DMS 273 treated with DMSO at 0.1 percent for 48 hours (cell line): ENCODE measurements at places on chromosomes 3 and 15.

DNA sequence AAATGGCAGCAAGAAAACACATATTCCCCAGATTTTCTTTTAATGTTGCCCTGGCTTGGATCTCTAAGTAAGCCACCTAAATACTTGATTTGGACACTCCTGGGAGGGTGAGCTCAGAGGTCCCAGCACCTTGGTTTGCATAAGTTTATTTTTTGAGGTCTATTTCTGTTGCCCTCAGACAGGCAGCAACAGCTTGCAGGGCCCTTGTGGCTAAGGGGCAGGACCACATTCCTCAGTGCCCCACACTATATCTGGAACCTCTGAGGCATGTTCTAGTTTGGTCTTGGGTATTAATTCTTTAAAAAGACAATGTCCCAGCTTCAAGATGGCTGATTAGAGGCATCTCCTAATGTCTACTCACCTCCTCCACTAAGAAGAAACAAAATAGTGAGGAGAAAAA, 57.5 kb downstream of the IGSF11 start:
- no peak for DNase-seq

GRCh38 chr3:139601191-139601961, 61.8 kb upstream of the RBP1 start:
- no peak for DNase-seq

DNA sequence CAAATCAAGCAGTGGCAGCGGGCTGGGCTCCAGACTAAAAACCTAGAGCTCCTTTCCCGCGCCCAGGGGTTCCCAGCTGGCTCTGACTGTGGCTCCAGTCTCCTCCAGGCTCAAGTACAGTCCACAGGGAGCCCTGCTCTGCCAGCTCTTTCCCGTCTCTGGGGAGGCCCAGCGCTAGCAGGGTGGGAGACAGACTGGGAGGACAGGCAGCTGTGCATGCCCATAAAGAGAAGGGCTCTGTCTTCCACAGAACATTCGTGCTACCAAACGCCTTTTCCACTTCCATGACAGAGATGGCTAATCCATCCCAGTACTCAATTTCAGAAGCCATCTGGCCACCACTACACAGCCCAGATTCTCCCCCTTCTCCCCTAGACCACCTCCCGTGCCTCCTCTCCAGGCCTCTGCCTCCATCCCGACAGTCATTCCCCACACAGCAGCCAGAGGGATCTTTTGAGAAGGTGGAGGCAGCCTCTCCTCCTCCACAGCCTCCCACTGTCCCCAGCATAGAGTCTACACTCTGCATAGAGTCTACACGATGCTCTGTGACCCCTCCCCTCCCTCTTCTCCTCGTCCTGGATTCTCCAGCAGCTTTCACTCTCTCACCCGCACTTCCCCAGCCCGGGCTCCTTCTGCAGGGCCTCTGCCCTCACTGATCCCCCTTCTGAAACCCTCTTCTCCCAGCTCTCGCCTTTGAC, 6.8 kb upstream of the DUSP7 start:
- peak; percentile 58 for DNase-seq

DNA sequence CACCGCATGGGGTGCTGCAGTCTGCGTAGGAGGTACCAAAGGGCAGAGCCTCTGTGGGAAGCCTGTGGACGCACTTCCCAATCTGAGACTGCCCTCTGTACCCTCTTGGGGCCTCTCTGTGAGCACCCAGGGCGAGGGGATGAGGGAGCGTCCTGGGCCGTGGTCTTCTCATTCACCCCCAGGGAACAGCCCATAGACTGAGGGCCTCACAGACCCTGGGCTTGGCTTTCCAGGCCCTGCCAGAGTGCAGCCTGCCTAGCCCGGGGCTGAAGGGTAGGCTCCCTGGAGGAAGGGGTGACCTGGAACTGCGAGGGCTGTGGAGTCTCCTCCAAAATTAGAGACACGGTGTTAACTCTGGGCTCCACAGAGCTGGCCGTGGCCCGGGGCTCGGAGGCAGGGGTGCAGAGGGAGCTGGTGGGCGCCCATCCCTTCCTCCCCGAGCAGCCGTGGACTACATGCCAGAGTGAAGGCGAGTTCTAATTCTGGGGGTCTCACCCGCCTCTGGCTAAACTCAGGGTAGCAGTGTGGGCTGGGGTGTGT, 468 bp upstream of the SPTBN5 start:
- DNase-seq = no peak

DNA sequence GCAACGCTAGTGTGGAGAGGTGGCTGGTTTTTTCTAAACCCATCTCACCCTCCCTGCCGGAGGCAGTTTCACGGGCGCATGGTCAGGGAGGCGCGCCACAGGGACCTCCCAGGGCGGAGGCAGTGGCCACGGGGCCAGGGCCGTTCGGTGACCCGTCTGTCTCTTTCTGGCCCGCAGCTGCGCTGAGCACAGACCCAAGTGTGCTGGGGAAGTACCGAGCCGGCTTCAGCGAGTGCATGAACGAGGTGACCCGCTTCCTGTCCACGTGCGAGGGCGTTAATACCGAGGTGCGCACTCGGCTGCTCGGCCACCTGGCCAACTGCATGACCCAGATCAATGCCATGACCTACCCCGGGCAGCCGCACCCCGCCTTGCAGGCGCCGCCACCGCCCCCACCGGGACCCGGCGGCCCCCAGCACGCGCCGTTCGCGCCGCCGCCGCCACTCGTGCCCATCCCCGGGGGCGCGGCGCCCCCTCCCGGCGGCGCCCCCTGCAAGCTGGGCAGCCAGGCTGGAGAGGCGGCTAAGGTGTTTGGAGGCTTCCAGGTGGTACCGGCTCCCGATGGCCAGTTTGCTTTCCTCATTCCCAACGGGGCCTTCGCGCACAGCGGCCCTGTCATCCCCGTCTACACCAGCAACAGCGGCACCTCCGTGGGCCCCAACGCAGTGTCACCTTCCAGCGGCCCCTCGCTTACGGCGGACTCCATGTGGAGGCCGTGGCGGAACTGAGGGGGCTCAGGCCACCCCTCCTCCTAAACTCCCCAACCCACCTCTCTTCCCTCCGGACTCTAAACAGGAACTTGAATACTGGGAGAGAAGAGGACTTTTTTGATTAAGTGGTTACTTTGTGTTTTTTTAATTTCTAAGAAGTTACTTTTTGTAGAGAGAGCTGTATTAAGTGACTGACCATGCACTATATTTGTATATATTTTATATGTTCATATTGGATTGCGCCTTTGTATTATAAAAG, 1.8 kb downstream of the HES1 start:
- peak; percentile 55 for DNase-seq

GRCh38 chr15:74773329-74773728, 8.6 kb upstream of the CSK start:
- no peak for DNase-seq

DNA sequence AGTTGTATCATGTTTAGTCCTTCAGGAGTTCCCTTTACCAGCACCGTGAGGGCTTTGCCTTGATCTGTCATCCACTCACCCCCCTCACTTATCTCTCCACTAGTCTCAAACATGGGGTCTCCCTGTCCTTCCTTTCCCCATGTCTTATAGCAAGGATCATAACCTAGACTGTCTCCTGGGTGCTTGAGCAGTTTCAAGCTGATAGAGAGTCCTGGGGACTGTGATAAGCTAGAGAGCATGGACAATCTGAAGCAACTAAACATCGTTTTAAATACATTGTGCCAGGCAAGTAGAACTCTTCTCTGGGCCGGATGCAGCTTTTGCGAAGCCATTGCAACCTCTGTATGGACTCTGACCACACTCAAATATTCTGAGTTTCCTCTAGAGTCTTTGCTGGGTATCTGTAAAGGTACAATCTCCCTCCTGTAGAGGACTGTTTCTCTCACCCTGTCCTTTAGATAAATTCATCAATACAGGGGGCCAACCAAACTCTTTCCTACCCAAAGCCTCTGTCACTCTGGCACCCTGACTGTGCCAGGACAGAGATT, 684.6 kb upstream of the NR2F2 start:
- no peak for DNase-seq
